ENCODE measurements at places on chromosomes 4 and X. TPM values are rescaled to one million over a fixed set of nuclear protein-coding genes. Genes with fewer than 3 reads are reported as not detected.

The AMOT gene
- 0.68 TPM for polyA plus RNA-seq

The CTAG2 gene
- polyA plus RNA-seq: not detected

The PPP1R2C gene
- polyA plus RNA-seq: not detected

The FMR1NB gene
- polyA plus RNA-seq: not detected

The FDCSP gene
- not detected for polyA plus RNA-seq

The CSN1S1 gene
- not detected for polyA plus RNA-seq

The CHIC1 gene
- polyA plus RNA-seq: 3.0 TPM

The UGT2B17 gene
- polyA plus RNA-seq: not detected

The HPGDS gene
- polyA plus RNA-seq: not detected

The TCP11X1 gene
- polyA plus RNA-seq: not detected

The CNOT6L gene
- polyA plus RNA-seq: 7.7 TPM

The EVC2 gene
- polyA plus RNA-seq: 1.7 TPM

The AKAP4 gene
- not detected for polyA plus RNA-seq

The ARHGEF6 gene
- polyA plus RNA-seq: 4.1 TPM

The MAGEB2 gene
- not detected for polyA plus RNA-seq

The TBC1D1 gene
- polyA plus RNA-seq: 63.5 TPM

The AGTR2 gene
- polyA plus RNA-seq: not detected

Measured in endothelial cell of umbilical vein (primary cell).